Sigmoid colon (tissue), 7 donors: ENCODE measurements at places on chromosomes 4 and X. TPM values are rescaled to one million over a fixed set of nuclear protein-coding genes. Genes with fewer than 3 reads are reported as not detected.

GRCh38 chr4:119106036-119107000 lies 29.3 kb upstream of the MYOZ2 start:
- no peak overlapping the region for H3K27ac ChIP-seq
- no peak overlapping the region for H3K4me3 ChIP-seq
- no peaks in the 10 kb centered on the region for H3K36me3 ChIP-seq
- no peaks in the 10 kb centered on the region for H3K27me3 ChIP-seq
- peaks cover 9% of the 10 kb centered on the region for H3K4me1 ChIP-seq
- DNase-seq, result no peak

GRCh38 chr4:87311684-87312083 lies 11.0 kb downstream of the HSD17B13 start:
- H3K27ac ChIP-seq, result no peak overlapping the region
- H3K27me3 ChIP-seq, result no peaks in the 10 kb centered on the region
- no peaks in the 10 kb centered on the region for H3K36me3 ChIP-seq
- H3K4me1 ChIP-seq, result peaks cover 6% of the 10 kb centered on the region

- no peaks in the 10 kb centered on the region for H3K27me3 ChIP-seq
- no peaks in the 10 kb centered on the region for H3K36me3 ChIP-seq
- peaks cover 43% of the 10 kb centered on the region for H3K4me1 ChIP-seq
Measured at GRCh38 chr4:47490550-47490949, 5.5 kb downstream of the ATP10D start.

The TMEM31 gene
- not detected for total RNA-seq

The TCEAL3 gene
- total RNA-seq, result 55.3 TPM

- no peaks in the 10 kb centered on the region for H3K27me3 ChIP-seq
- peaks cover 68% of the 10 kb centered on the region for H3K4me1 ChIP-seq
- no peak for DNase-seq
- no peak overlapping the region for H3K4me3 ChIP-seq
Measured at GRCh38 chr4:137705171-137705783, 173.0 kb upstream of the PCDH18 start.

The AR gene
- 9.1 TPM for total RNA-seq

The ENAM gene
- total RNA-seq, result under 0.01 TPM

The MAMLD1 gene
- 1.6 TPM for total RNA-seq

The TRIM75 gene
- not detected for total RNA-seq

The NUDT10 gene
- total RNA-seq, result 11.8 TPM

DNA sequence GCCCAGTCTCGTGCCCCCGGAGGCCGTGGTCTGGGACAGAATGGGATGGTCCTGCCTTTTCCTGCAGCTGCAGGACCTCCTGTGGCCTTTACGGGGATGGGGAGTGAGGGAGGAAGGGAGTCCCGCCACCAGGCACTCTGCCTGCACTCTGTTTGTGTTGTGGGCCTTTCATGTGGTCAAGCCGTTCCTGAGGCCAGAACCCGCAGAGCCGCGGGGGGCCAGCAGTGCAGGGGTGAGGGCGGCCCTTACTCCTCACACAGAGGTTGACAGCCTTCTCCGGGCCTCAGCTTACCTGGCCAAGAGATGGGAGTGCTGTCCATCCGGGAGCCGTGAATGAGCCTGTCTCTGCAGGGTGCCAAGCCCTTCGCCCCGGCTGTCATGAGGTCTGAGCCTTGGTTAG lies 230.7 kb downstream of the AFAP1 start:
- H3K27ac ChIP-seq, result no peak overlapping the region
- no peak for DNase-seq
- no peaks in the 10 kb centered on the region for H3K4me1 ChIP-seq
- H3K36me3 ChIP-seq, result no peaks in the 10 kb centered on the region
- H3K27me3 ChIP-seq, result no peaks in the 10 kb centered on the region

The LRAT gene
- total RNA-seq, result 0.83 TPM

The AFP gene
- not detected for total RNA-seq

- H3K27me3 ChIP-seq, result no peaks in the 10 kb centered on the region
- peak overlapping the region; percentile 62 for H3K4me3 ChIP-seq
- DNase-seq, result no peak
- no peaks in the 10 kb centered on the region for H3K4me1 ChIP-seq
- H3K36me3 ChIP-seq, result no peaks in the 10 kb centered on the region
- H3K27ac ChIP-seq, result peak overlapping the region; percentile 71
Measured at GRCh38 chrX:64976673-64977040, 407 bp upstream of the ZC4H2 start.

The NAP1L2 gene
- 7.5 TPM for total RNA-seq

The IL1RAPL2 gene
- 1.1 TPM for total RNA-seq

- peak within 1 kb of the TSS; percentile 71 for H3K27ac ChIP-seq
- no peaks in the 10 kb centered on the region for H3K36me3 ChIP-seq
- DNase-seq, result peak; percentile 83
- H3K4me3 ChIP-seq, result peak within 1 kb of the TSS; percentile 63
- H3K27me3 ChIP-seq, result no peaks in the 10 kb centered on the region
- no peaks in the 10 kb centered on the region for H3K4me1 ChIP-seq
Measured at GRCh38 chrX:12791257-12792228, at the start of gene PRPS2. PRPS2 (plus strand) TSS chrX:12791412; CDS start chrX:12791498, 86 bp downstream.

The SUV39H1 gene
- 3.0 TPM for total RNA-seq

DNA sequence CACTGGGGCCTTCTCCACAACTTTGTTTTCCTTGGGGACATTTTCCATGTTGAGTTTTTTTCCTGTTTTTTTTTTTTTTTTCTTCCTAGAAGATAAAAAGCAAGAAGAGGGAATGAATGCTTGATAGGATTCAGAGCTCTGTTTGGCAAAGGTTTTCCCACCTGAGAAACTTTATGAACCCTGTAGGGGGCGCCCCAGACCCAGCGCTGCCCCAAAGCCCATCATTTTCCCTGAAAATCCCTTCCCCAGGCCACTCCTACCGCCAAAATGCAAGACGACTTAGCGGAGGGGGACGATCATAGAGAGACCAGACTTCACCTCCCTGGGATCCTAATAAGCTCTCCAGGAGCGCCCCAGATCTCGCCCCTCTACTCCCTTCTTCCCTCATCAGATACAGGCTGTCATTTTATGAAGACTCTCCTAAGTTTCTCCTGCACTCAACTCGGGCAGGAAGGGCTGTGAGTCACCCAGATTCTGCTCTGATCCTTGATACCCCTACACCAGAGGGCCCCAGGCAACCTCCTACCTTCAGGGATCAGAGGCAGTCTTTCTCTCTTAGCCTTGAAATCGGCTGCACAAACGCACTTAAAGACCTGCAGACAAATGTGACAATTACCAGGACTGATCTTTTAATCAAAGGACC lies 1.4 kb downstream of the BEX5 start:
- no peaks in the 10 kb centered on the region for H3K36me3 ChIP-seq
- H3K27ac ChIP-seq, result no peak overlapping the region
- no peak overlapping the region for H3K4me3 ChIP-seq
- DNase-seq, result no peak
- peaks cover 7% of the 10 kb centered on the region for H3K4me1 ChIP-seq

DNA sequence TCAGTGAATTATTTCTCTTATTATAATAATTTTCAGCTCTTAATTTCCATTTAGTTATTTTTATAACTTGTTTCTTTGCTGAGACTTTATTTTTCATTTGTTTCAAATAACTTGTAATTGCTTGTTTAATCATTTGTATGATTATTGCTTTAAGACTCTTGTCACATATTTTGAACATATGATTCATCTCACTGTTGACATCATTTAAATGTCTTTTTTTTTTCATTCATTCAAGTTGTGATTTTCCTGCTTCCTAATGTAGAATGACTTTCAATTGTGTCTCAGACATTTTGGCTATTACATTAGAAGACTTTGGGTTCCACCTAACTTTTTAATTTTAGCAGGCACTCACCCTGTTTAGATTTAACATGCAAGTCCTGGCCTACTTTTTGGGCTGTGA lies 234.8 kb upstream of the DIPK2B start:
- DNase-seq, result no peak
- H3K27me3 ChIP-seq, result no peaks in the 10 kb centered on the region
- no peak overlapping the region for H3K4me3 ChIP-seq
- no peak overlapping the region for H3K27ac ChIP-seq
- no peaks in the 10 kb centered on the region for H3K36me3 ChIP-seq
- H3K4me1 ChIP-seq, result no peaks in the 10 kb centered on the region

The SUPT20HL2 gene
- total RNA-seq, result 0.14 TPM

DNA sequence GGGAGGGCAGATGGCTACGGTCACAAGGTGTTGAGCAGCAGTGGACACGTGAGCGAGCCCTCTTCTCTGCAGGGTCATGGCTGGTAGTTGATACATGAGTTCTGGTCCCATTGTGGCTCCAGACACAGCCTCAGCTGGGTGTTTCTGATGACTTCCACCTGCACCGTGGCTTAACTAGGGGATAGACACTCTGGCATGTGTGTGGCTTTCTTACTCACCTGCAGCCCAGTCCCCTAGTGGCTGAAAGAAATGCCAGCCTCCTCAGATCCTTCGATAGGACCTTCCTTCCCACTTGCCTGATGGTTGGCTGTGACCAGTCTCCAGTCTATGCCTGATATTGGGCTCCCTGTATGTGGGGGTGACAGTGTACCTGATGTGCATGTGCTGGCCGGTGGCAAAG lies 5.0 kb downstream of the GPR78 start:
- peaks cover 7% of the 10 kb centered on the region for H3K4me1 ChIP-seq
- H3K27ac ChIP-seq, result no peak overlapping the region

- peak; percentile 71 for DNase-seq
- no peaks in the 10 kb centered on the region for H3K36me3 ChIP-seq
- no peaks in the 10 kb centered on the region for H3K27me3 ChIP-seq
- peak overlapping the region; percentile 31 for H3K4me3 ChIP-seq
Measured at GRCh38 chrX:154517101-154517781, 1.2 kb upstream of the FAM3A start.

- H3K27ac ChIP-seq, result no peak overlapping the region
- no peaks in the 10 kb centered on the region for H3K4me1 ChIP-seq
- H3K27me3 ChIP-seq, result no peaks in the 10 kb centered on the region
- no peak overlapping the region for H3K4me3 ChIP-seq
Measured at GRCh38 chr4:89254847-89255246, 52.8 kb downstream of the GPRIN3 start.

GRCh38 chr4:123674762-123675465 lies 278.3 kb downstream of the SPRY1 start:
- H3K27me3 ChIP-seq, result no peaks in the 10 kb centered on the region
- H3K4me1 ChIP-seq, result no peaks in the 10 kb centered on the region
- no peak overlapping the region for H3K4me3 ChIP-seq
- no peaks in the 10 kb centered on the region for H3K36me3 ChIP-seq
- peak overlapping the region; percentile 56 for H3K27ac ChIP-seq

DNA sequence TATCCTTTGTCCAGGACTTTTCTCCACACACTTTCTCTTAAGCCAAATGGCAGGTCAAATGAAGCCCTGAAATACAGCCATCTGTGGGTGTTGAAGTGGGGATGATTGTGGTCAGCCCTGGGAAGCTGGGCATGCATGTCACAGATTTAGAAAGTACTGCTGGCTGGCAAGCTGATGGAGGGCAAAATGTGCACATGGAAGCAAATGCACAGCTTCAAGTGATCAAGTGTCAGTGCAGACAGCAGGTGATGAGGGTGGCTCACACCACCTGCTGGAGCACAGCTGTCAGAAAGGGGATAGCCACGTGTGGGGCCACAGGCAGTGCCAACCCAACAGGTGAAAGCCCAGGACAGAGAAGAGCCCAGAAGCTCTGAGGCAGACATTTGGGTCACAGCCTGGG lies 40.3 kb upstream of the ATXN3L start:
- H3K36me3 ChIP-seq, result no peaks in the 10 kb centered on the region
- no peaks in the 10 kb centered on the region for H3K27me3 ChIP-seq
- no peak overlapping the region for H3K27ac ChIP-seq
- no peak for DNase-seq

GRCh38 chr4:47068986-47069385 lies 37.6 kb downstream of the GABRB1 start:
- H3K27me3 ChIP-seq, result no peaks in the 10 kb centered on the region
- no peak overlapping the region for H3K27ac ChIP-seq
- no peaks in the 10 kb centered on the region for H3K4me1 ChIP-seq
- no peak overlapping the region for H3K4me3 ChIP-seq

The CSN2 gene
- not detected for total RNA-seq

The RTL3 gene
- 1.1 TPM for total RNA-seq

The YY2 gene
- 2.3 TPM for total RNA-seq

The TMPRSS11D gene
- total RNA-seq, result not detected

The HSFX3 gene
- not detected for total RNA-seq

GRCh38 chr4:97235521-97235920 lies 907.8 kb downstream of the STPG2 start:
- no peaks in the 10 kb centered on the region for H3K36me3 ChIP-seq
- H3K4me1 ChIP-seq, result no peaks in the 10 kb centered on the region
- no peaks in the 10 kb centered on the region for H3K27me3 ChIP-seq

- H3K4me1 ChIP-seq, result no peaks in the 10 kb centered on the region
- no peak overlapping the region for H3K27ac ChIP-seq
- no peak for DNase-seq
- H3K36me3 ChIP-seq, result no peaks in the 10 kb centered on the region
Measured at GRCh38 chrX:38452603-38453002, 100.2 kb downstream of the OTC start.

The SYN1 gene
- 1.4 TPM for total RNA-seq

The FMR1NB gene
- total RNA-seq, result not detected

GRCh38 chrX:5306654-5307121 lies 922.0 kb downstream of the NLGN4X start:
- no peaks in the 10 kb centered on the region for H3K4me1 ChIP-seq
- H3K4me3 ChIP-seq, result no peak overlapping the region
- no peak overlapping the region for H3K27ac ChIP-seq
- DNase-seq, result no peak
- no peaks in the 10 kb centered on the region for H3K27me3 ChIP-seq
- H3K36me3 ChIP-seq, result no peaks in the 10 kb centered on the region

The OPRPN gene
- total RNA-seq, result not detected

GRCh38 chr4:185587427-185588161 lies 52.3 kb upstream of the PDLIM3 start:
- H3K4me3 ChIP-seq, result no peak overlapping the region
- no peak for DNase-seq
- peak overlapping the region; percentile 8 for H3K27ac ChIP-seq
- H3K27me3 ChIP-seq, result no peaks in the 10 kb centered on the region
- no peaks in the 10 kb centered on the region for H3K36me3 ChIP-seq
- H3K4me1 ChIP-seq, result peaks cover 15% of the 10 kb centered on the region

The GPR143 gene
- total RNA-seq, result not detected

DNA sequence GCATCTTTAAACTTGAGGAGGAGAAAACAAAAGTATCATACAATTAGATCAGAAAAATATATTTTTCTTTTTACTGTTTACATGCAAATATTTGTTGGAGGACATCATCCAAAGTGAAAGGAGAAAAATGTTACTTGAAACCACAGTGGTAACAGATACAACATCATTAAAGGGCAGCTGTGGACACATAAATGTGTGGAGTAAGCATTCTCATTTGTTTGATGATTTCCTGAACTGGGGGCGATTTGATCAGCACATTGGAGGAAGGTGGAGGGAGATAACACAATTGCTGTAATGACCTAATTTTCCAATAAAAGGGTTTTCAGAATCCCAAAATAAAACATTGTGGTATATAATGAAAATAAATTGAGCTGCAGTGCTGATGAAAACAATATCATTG lies 314.5 kb upstream of the HS3ST1 start:
- DNase-seq, result no peak
- no peaks in the 10 kb centered on the region for H3K36me3 ChIP-seq
- H3K4me1 ChIP-seq, result no peaks in the 10 kb centered on the region
- H3K27me3 ChIP-seq, result no peaks in the 10 kb centered on the region
- H3K4me3 ChIP-seq, result no peak overlapping the region
- H3K27ac ChIP-seq, result no peak overlapping the region

The ACOX3 gene
- 24.8 TPM for total RNA-seq

GRCh38 chrX:30373951-30374350 lies 64.8 kb upstream of the NR0B1 start:
- H3K27ac ChIP-seq, result no peak overlapping the region
- no peak overlapping the region for H3K4me3 ChIP-seq
- no peaks in the 10 kb centered on the region for H3K36me3 ChIP-seq
- no peaks in the 10 kb centered on the region for H3K27me3 ChIP-seq
- DNase-seq, result no peak
